ENCODE measurements at places on chromosomes 11 and 22.

GRCh38 chr11:65118097-65118837, 766 bp upstream of the ZNHIT2 start:
- no peak for DNase-seq

- DNase-seq = no peak
Measured at GRCh38 chr11:19433367-19433766, 192.6 kb upstream of the E2F8 start.

DNA sequence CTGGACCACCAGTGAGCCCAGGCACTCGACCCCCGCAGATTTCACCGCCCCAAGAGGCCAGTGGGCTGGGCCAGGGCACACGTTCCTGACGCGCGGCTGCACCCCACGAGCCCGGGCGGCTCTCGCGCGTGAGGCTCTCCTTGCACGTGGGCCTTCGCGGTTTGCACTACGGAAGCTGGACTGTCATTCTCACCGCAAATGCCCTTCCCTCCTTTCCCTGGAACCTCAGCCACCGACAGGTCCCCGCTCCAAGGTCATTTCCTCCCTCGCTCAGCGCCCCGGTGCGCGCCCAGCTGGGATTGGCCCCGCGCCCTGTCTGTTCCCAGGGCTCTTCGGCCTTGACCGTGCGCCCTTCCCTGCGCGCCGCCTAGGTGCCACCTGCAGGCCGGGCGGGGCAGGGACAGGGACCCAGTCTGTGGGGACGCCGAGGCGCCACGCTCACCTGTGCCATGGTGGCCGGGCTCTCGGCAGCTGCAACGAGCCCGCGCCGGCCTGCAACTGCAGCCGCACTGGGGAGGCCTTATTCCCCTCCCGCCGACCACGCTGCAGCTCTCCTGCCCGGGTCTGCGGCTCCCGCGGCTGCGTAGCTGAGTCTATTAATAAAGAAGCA, 2.1 kb upstream of the CPT1A start:
- no peak for DNase-seq

- DNase-seq = no peak
Measured at GRCh38 chr11:126231725-126232459, 20.3 kb downstream of the FAM118B start.

DNA sequence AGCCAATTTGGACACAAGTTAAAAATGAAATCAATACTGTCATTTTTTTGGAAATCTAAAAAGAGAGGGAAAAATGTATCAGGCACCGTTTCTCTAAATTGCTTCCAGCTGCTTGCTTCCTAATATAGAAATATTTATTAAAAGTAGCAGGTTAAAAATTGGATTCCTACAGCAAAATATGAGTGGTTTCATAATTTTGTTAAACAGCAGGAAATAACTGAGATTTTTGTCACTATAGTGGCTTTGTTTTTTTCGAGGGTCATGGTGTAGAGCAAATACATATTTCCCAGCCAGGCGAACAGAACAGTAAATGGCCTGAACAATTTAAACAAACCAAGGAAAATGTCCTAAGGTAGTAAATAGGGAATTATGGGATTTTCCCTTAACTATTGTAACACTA, 159.7 kb downstream of the DDX10 start:
- no peak for DNase-seq

GRCh38 chr11:35116762-35117640, 22.0 kb upstream of the CD44 start:
- DNase-seq = no peak

- DNase-seq = no peak
Measured at GRCh38 chr11:46271875-46272815, 5.3 kb upstream of the CREB3L1 start.

GRCh38 chr11:118883368-118884071, at the start of gene CXCR5:
TSS of gene CXCR5 (plus strand) at chr11:118883892. CDS start at chr11:118883942, 50 bp downstream.
- no peak for DNase-seq

DNA sequence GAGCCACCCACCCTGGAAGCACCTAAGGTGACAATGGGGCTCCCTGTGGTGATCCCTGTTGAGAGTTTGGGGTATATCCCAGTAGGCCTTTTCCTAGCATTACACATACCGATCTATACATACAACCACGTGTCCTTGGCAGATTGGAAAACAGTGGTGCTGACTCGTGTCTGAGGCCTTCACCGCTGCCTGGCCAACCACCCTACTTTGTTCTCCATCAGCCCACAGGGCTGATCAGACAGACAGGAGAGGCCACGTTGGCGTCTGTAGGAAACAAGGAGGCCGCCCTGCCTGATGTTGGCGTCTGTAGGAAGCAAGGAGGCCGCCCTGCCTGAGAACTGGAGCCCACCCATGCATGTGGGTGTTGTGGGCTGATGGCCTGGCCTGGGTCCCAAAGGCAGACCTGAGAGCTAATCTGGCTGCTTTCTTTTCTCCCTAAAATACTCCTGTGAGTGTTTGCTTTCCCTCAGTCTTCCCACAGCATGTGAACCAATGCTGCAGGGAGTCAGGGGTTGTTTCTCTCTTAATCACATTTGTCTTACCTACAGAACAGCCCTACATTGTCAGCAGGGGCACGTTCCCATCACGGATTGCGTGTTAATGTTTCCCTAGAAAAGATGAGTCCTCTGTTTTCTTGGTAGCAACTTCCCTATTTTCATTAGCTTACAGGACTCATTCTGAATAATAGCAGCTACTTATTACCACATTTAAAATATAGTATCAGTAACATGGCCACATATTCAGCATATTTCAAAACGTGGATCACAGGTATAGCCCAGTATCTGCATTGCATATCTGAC, 57.2 kb downstream of the SBF1 start:
- DNase-seq = no peak

GRCh38 chr11:133206313-133207005, 325.8 kb downstream of the OPCML start:
- DNase-seq = no peak

DNA sequence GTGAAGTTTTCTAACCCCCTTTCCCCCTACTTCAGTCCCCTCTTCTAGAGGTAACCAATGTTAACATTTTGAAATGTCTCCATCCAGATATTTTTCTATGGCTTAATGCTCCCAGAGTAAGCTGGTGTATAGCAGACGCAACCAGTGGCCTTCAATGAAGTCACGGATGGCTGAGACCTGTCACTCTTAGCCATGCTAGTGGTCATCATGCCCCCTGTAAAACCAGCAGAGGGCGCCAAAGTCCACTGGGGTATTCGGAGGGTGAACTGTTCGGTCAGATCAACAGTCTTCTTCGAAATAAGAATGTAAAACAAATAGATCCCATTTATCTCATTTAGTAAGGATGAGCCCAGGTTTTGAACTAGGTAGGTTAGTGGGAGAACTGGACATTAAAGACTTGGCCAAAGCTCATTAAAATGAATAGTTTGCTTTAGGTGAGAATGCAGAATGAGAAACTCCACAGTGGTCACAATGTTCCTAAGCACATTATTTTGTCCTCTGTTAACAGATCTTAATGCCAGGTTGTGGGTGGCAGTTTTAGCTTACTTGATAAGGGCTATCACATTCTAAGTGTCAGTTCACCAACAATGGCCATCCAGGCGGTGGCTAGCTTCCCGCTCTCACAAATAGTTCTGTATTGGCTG, 8.6 kb upstream of the MMP8 start:
- DNase-seq = no peak

DNA sequence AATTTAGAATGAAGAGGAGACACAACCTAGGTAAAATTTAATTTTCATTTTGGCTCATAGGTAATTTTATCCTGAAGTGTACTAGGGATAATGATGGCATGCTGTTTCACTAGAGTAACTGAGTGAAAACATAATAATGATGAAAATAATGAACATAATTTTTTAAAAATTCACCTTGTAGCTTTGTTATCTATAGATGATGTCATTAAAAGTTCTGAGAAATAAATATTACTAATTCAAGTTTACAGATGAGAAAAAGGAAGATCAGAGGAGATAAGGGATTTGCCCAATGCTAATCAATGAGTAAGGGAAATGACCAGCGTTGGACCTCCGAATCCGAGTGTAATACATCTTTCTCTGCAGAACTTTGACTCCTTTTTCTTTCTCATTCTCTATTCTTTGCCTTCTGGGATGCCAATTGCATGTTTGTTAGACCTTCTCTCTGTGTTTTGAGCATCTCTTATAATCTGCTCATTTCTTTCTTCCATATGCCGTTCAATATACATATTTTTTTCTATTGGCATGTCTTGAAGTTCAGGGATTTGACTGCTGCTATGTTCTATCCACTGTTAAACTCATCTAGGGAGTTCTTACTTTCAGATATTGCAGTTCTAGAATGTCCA, 186.5 kb downstream of the SNX19 start:
- no peak for DNase-seq

DNA sequence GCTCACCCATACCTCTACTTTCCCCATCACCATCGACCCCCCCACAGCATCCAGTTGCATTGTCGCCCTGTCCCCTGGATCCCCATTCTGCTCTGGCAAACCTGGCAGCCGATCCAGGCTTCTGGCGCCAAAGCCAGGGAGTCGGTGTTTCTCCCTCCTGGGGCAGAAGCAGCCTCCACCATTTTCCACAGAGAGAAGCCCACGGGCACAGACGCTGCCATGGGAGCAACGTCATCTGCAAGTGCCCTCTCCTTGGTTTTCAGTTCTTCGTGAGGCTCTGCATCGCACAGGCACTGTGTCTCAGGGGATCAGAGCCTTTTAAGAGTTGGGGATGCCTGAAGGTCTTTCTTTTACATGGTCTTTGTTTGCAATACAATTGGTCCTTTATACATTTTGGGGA, 2.3 kb downstream of the YPEL4 start:
- DNase-seq = no peak

- no peak for DNase-seq
Measured at GRCh38 chr22:30015229-30015797, 65.0 kb upstream of the HORMAD2 start.

DNA sequence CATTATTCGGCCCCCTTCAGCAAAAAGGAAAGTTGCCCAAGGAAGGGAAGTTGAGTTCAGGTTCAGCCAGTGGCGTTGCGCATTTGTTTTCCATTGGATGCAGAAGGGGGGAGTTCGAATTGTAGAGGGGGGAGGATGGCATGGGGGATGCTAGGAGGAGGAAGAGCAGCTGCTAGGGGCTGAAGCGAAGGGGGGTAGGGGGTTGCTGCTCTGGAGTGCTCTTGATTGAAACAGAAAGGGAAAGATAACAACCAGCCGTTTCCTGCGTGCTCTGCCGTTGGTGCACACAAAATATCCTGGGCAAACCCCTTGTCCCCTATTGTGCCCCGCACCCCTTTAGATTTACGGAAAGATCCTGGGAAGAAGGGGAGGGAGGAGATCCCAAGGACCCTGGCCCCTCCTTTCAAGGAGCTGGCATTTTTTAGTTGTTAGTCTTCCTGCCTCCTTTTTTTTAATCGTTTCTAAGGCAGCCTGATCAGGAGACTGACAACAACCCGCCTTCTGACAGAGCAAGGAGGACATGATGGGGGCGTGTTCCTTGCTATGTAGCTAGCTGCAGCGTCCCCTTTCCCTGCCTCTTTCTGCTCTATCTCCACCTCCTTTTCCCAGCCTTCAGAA, 2.1 kb downstream of the KMT2A start:
- no peak for DNase-seq

- DNase-seq = no peak
Measured at GRCh38 chr11:58907780-58908179, 31.5 kb upstream of the GLYATL1 start.

- DNase-seq = no peak
Measured at GRCh38 chr11:82546661-82547557, 186.8 kb downstream of the FAM181B start.

GRCh38 chr11:132941024-132941646, 591.2 kb downstream of the OPCML start:
- DNase-seq = no peak

GRCh38 chr22:31230871-31231621, 18.9 kb downstream of the LIMK2 start:
- no peak for DNase-seq
